ENCODE measurements at places on chromosomes 7 and 10.

- DNase-seq = no peak
Observed at GRCh38 chr10:69317175-69317604, 38.9 kb downstream of the HK1 start.

DNA sequence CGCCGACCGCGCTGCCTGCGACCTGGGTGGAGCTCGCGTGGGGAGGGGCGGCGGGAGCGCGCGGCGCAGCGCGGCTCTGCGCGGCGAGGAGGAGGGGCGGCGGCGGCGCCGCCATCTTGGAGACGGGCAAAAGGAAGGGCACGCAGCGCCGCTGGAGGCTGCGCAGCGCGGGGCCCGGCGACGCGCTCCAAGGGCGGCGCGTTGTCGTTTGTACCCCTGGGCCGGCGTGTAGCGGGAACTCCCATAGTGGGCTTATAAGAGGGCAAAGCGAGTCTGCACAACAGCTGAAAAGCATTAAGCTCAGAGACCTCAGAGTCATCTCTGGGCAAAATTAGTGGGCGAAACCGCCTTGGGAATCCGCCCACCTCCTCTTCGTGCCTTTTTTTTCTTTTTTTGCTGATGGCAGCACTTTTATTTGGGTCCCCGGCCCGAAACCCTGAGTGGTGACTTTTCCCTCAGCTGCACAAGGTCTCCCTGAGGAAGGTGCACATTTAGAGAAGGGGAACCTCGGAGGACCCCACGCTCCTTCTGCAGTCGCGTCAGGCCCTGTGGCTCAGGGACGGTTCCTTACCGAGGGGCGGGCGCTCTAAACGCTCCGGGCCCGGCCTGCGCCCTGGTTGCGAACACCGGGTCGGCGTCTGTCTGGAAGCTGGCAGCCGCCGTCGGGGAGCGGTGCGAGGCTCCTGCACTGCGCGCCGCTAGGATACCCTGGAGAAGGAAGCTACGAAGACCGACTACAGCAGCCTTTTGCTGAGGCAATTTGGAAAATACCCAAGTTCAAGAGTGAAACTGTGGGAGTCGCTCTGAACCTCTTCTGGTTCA is 428 bp upstream of the MCMBP start:
- DNase-seq = peak; percentile 80

DNA sequence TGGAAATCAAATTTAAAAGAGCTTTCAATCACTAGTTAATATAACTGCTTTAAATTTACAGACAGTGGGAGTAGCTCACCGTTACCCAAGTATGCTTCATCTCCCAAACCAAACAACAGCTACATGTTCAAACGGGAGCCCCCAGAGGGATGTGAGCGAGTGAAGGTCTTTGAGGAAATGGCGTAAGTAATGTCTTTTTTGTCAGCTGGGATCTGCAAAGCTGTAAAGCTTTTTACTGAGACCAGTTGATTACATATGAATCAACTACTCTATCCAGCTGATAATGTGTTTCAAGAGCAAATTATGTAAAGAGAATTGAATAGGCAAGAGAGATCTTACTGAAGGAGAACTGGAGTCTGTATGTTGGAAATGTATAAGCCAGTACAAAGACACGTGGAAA is 116.2 kb downstream of the GLCCI1 start:
- no peak for DNase-seq

DNA sequence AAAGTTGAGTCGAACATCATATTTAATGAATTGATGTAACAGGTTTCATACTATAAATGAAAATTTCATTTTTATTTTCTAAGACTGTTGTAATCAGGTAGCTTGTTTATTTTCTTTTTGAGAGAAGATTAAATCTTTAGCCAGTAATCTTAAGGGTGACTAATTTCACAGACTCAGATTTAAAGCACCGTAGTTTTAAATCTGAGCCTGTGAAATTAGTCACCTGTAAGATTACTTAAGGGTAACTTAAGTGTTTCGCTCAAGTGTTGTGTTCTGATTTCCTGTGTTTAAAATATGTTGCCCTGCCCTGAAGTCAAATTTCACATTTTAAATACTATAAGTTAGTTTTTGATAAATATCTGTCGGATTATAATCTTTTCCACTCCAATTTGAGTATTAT is 35.8 kb upstream of the TMEM236 start:
- DNase-seq = no peak

- no peak for DNase-seq
Observed at GRCh38 chr7:112449353-112449752, 907 bp upstream of the IFRD1 start.

DNA sequence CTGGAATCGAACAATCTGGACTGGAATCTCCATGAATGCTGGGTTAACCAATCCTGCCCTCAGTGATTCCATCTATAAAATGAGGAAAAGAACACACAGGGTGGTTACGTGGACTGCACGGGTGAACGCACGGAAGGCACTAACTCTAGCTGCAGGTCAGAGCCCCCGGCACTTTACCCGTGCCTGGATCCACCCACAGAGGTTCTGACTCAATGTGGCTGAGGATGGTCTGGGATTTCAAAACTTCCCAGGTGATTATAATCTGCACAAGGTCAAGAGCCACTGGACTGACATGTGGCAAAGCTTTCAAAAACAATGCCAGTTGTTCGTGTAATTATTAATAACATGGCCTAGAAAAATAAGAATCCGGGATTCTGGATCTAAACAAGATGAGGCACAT is 29.2 kb downstream of the KIAA1549 start:
- no peak for DNase-seq

GRCh38 chr10:80408242-80409101 is at the start of gene PRXL2A:
PRXL2A (plus strand) TSS chr10:80408551; CDS start chr10:80420468, 11,917 bp downstream.
- peak; percentile 51 for DNase-seq

DNA sequence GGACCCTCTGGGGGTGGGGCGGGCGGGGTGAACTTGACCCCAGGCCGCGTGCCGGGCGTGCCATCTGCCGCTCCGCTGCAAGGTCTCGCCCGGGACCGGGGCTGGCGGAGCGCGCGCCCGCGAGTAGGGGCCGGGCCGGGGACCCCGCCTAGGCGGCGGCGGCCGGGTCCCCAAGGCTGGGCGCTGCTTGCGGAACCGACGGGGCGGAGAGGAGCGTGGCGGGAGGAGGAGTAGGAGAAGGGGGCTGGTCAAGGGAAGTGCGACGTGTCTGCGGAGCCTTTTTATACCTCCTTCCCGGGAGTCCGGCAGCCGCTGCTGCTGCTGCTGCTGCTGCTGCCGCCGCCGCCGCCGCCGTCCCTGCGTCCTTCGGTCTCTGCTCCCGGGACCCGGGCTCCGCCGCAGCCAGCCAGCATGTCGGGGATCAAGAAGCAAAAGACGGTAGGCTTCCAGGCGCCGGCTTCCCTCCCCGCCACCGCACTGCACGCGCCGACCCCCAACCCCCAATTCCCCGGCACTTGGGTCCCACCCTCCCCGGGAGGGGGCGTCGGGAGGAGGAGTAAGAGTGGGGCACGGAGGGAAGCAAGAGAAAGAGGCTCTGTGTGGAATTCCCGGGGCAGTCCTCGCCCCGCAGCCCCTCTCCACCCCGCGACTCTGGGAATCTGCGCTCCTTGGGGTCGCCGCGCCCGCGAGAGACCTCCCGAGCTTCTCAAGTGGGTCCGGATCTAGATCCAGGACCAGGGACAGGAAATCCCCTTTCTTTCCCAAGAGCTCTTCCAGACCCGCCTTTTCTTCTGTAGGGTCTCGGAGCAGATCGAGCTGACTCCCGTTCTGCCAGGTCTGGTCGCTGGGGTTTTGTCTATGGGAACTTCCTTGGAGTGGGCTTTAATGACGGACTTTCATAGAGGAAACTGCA is at the start of gene PAPSS2:
PAPSS2 (plus strand) TSS at position 308 of the 913 bp plus-strand sequence; CDS start at position 412, 104 bp downstream.
- DNase-seq = no peak

GRCh38 chr7:66258409-66258808 is 53.3 kb downstream of the TPST1 start:
- no peak for DNase-seq

DNA sequence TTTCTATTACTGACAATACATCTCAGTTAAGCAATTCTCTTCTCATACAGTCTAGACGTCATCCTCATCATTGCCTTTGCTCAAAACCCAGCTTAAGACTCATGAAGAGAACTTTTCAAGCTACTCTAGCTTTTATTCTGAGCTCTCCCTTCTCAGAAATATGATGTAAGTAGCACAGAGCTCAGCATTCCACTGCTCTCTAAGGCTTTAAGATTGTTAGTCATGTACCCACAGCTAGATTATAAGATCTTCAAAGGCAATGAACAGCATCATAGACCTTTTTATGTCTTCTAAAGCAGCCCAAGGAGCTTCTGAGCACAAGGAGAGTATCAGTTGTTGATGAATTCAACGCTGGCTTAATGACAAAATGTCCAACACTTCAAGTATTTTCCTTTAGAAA is 119.3 kb downstream of the NRP1 start:
- DNase-seq = no peak

GRCh38 chr7:81419731-81420130 is 350.1 kb downstream of the HGF start:
- DNase-seq = no peak

- no peak for DNase-seq
Observed at GRCh38 chr10:52883996-52884871, 111.7 kb upstream of the MBL2 start.

- peak; percentile 6 for DNase-seq
Observed at GRCh38 chr10:116723428-116724281, 18.7 kb downstream of the HSPA12A start.

- DNase-seq = no peak
Observed at GRCh38 chr10:63414481-63415260, 51.1 kb downstream of the JMJD1C start.

- DNase-seq = no peak
Observed at GRCh38 chr7:5831196-5831595, 49.4 kb upstream of the OCM start.

- DNase-seq = no peak
Observed at GRCh38 chr10:109889867-109890266, 33.4 kb downstream of the XPNPEP1 start.

DNA sequence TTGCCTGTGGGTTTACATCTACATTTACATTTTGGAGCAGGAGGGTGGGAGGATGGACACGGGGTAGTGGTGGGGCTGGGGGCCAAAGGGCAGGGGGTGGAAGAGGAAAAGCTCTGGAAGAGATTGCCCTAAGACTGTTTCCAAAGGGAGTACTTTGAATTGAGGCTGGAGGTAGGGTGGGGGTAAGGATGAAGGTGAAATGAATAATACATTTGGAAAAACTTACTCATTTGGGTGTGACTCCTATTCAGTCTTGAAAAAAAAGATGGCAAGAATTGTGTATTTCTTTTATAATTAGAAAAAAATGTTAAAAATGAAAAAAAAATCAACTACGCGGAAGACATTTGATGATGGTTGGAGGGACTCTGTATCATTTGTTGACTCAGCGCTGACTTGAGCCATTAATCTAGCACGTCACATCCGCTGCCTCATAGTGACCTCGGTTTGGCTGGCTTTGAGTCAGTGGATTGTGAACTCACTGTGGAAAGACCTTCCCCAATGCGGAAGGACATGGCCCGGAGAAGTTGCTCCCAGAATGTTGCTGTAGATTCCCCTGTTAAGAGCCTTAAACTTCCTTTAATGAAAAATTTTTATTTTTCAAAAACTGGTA is 2.8 kb downstream of the FAM180A start:
- DNase-seq = no peak

DNA sequence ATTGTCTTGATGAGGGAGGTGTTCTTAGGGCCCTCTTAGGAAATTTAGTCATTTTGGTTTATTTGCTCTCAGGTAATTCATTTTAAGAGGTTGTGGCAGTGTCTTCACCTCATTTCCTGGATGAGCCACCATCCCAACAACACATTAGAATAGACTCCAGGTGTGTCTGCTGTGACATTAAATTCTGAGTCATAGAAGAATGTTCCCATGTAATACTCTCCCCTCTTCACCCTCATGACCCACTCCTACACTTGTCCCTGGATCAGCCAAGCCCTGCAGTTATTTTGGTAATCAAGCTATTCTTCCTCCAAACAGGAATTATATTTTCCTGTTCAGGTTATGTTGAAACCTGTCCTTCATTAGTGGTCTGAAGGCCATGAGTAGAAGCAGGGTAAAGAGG is 944.1 kb downstream of the SORCS3 start:
- no peak for DNase-seq

DNA sequence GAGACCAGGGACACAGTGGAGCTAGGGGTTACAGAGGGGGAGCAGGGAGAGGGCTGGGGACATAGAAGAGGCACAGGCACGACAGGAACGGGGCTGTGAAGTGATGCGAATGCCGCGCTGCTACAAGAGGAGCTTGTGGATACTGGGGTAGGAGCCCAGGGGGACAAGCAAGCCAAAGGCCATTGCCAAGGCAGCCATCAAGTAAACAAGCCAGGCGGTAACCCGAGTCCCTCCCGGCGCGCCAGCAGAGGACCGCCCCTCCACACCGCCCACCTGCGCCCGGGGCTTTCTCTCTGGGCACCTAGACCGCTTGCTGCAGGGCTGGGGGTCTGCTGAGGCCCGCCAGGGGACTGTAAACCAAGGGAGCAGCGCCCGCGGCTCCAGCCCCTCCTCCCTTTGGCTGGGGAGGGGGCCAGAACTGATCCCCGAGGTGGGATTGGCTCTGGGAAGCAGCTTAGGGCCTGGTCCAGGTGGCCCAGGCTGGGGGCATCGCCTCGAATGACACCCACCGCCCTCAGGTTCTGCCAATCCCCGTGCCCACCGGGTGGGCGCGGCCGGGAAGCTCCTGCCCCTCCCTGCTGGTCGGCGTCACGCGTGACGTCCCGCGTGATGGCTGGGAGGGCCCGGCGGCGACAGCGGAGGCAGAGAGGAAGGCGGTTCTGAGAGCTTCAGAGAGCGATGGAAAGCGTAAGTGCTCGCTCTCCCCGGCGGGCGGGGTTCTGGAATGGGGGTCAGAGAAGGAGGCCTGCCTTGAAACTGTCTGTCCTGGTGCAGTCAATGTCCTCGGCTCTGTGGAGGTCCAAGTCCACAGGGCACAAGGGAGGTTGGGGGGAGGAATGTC is 982 bp downstream of the SFXN3 start:
- DNase-seq = peak; percentile 67

Measured in stimulated activated CD8-positive, alpha-beta memory T cell treated with anti-CD3 and anti-CD28 coated beads, Interleukin-15, amount 100 ng/mL, for 4 hours (primary cell).